ENCODE measurements at places on chromosomes 6 and 20.
A peak's percentile ranks its signal among the peaks of the same experiment; 100 is the strongest.

GRCh38 chr6:30556066-30556905 is at the start of gene GNL1:
Gene GNL1 (minus strand): TSS chr6:30556489. CDS start chr6:30556203, 286 bp downstream.
- DNase-seq, result peak; percentile 99

DNA sequence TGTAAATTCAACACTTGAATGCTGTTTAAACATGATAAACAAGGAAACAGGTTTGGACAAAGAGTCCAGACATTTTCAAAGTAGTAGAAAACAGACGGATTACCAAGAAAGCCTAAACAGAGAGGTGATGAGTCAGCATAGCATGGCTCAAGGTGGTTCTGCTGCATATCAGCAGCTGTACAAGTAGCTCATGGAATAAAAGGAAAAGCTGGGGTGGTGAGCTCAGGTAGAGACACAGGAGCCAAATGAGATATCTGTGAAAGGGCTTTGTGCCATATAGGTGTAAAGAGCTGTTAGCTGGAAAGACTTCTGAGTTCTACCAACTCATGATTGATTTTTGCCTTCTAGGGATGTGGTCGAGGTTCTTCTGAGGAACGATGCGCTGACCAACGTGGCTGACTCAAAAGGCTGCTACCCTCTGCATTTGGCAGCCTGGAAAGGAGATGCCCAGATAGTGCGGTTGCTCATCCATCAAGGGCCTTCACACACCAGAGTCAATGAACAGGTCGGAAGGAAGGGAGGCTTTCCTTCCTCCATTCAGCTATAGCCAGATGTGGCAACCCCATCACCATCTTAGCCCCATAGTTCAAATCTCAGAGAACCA is 80.7 kb downstream of the ANKS1A start:
- no peak for DNase-seq

- DNase-seq, result no peak
These were observed 25.1 kb upstream of the AVP start for GRCh38 chr20:3109350-3110302.

DNA sequence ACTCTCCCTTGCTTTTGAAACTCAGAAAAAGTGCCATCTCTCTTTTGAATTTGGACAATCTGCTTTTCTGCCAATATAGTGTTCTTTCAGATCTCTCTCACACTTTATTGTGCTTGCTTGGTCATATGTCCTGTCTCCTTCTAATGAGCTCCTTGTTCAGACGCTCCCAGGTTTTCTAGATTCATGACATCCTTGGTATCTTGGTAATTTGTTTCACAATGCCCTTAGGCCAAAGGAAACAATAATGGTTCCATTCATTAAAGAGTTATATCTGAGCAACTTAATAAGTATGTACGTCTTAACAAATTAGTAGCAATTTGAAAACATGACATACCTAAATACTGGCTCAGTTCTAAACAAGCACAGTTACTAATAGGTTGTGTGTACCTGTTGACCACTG is 293.4 kb upstream of the SPTLC3 start:
- no peak for DNase-seq

DNA sequence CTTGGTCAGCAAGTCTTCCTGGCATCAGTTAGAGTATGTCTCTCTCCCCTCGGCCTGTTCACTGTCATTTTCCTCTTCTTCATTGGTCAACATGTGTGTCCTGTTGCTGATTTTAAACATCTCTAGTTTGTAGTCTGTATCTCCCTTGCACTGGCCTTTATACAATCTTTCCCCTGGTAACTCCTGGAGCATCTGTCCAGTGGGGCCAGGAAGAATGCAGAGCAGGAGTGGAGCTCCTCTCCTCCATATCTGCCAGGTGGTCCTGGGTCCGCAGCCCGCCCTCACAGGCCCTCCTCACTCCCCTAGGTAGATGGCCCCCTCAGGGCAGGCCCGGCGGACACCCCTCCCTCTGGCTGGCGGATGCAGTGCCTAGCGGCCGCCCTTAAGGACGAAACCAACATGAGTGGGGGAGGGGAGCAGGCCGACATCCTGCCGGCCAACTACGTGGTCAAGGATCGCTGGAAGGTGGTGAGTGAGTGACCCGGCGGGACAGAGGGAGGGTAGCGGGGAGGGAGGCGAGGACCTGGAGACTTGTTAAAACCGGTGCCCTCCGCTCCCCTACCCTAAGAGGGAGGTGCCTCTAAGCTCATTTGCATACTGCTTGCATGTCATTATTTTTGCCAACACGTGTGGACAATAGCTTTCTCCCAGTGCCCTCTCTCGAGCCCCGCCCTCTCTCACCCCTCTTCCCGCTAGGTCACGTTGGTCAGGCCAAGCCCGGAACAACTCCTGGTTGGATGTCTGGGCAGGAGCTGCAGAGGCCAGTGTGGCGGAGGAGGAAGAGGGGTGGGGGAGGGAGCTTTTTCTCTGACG is 3.2 kb downstream of the TTBK1 start:
- no peak for DNase-seq

DNA sequence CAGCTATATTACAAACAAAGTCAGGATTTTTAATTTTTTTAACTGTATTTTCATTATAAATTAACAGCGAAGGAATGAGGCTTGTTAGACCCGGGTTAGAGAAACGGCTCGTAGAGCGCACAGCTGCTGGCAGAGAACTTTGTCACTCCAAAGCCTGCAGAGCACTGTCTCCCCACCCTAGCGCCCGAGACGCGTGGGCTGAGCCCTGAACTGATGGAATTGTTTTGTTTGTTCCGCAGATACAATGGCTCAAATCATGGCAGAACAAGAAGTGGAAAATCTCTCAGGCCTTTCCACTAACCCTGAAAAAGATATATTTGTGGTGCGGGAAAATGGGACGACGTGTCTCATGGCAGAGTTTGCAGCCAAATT is 810 bp downstream of the LAMP5 start:
- DNase-seq, result no peak

DNA sequence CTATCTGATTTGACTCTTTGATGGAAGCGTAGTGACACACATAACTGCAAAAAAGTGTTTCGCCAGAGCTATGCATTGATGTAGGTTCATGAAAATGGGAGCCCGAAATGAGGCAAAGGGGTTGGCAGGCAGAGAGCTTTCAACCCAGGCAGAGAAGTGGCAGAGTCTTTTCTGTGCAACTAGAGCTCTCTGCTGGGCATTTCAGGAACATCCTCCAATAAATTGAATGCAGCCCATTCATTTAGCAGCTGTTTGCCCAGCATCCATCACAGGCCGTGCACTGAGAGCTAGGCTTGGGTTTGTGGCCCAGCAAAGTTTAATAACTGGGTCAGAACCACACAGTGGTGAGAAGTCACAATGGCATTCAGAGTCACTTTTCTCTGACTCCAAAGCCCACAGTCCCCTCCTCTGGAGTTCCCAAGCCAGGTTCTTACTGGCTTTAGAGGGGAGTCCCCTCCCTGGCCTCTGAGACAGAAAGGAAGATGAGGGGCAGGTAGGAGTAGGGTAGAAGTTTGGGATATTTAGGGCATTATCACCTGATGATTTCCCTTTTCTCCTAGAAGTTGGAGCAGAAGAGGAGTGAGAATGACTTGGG is 31.8 kb upstream of the ELMO2 start:
- DNase-seq, result no peak

DNA sequence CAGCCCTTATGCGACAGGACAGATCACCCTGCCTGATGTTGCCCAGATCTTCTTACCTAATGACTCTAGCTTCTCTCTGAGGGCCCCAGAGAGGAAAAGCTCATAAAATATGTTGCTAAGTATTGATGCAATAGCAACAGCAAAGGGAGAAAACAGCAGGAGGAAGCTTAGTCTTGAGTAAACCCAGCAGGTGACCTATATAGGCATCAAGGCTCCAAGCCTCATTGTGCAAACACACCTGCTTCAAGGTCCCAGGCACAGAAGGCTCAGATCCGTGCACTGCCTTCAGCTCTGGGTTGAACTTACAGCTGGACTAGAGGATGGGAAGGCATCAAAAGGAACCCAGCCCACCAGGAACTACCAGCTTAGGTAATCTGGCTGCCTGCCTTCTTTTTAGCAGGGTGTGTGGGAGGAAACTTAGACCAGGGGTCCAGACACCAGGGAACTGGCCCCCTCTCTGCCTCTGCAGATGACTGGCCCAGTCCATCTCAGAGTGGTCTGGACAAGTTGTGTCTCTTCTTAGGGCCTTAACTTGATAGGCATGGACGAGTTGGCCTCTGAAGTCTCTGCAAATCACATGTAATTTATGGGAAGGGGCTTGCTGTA is 34.4 kb downstream of the TGM3 start:
- no peak for DNase-seq

DNA sequence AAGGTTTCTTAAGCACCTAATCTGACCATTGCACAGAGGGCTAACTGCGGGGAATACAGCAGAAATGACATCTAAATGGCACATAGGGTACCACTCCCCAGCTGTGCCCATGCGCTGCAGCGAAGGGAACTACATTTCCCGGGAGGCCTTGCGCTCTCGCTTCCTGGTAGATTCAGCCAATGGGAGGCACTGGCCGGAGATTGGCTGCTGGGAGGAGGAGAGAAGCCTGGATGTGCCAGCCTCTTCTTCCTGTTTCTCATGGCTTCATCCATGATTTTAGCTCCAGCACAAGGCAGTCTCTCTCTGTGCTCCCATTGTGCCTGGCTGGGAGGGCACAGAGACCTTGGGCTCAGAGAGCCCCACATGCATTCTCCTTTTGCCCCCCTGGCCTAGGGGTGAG is 101.7 kb upstream of the FOXA2 start:
- no peak for DNase-seq

- DNase-seq, result no peak
These were observed 61.3 kb downstream of the DST start for GRCh38 chr6:56581296-56581925.

DNA sequence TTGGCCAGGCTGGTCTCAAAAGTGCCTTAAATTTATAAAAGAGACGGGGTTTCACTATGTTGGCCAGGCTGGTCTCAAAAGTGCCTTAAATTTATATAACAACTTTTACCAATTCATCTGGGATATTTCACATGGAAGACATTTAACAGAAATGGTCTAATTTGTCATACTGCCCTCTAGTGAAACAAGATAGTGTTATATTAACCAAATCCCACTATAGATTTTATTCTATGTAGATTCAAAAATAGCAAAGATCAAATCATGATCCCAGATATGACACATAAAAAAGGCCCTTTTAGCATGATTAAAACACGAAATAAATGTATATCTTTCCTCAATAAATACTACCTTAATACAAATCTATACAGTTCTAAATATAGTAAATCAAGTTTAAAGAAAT is 102.8 kb upstream of the TFAP2D start:
- no peak for DNase-seq

DNA sequence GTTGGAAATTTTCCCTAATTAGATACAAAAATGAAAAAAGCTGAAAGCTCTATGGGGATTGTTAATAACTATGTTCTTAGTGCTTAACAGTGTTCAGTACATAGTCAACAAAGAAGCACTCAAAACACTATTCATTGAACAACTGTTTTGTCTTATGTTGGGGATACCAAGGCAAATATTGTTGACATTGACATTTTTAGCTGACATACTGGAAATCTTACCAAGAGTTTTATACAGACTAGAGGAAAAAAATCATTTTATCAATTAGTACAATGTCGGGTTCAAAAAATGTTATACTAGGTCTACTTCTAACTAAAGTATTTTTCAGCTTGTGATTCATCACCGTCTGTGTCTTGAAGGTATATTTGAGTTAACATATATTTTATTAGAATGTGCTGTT is 40.2 kb downstream of the KLHL31 start:
- DNase-seq, result no peak

DNA sequence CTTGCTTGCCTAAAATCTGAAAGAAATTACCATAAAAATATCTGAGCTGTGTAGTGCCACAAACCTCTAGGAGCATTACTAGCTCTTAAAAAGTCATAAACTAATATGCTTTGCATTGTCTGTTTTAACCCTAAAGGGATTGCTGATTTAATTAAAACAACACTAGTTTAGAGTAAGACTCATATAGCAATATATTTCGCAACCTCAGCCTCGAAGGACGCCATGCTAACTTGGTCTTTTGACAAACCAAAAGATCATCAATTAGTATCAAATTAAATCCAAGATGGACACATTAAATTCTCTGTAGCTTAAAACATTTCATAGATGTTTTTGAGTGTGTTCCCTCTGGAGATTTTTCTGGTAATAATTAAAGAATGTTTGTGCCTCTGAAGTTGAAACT is 74.8 kb upstream of the KCNQ5 start:
- no peak for DNase-seq

- no peak for DNase-seq
These were observed 9.2 kb downstream of the NRN1 start for GRCh38 chr6:5997420-5997987.

GRCh38 chr6:5302995-5303622 is 41.8 kb downstream of the FARS2 start:
- peak; percentile 15 for DNase-seq

- DNase-seq, result no peak
These were observed 114.0 kb upstream of the HDGFL1 start for GRCh38 chr6:22455378-22455777.

DNA sequence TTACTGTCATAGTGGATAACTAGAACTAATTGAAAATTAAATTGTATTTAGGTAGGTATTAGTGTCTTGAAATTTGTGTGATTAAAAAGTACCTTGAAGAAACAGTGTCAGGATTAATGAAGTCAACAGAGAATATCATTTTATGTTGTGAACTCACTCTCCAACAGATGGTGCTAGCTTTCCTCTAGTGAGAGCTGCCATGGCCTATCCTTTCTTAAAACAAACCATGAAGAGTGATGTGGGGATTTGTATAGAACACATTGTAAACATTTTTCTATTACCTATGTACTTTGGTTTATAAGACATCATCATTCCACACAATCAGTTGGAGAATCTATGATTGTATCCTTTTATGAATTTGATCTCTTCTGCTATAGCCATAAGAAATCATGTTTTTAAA is 4.8 kb upstream of the SRSF12 start:
- no peak for DNase-seq

GRCh38 chr6:75368151-75368779 is 83.7 kb upstream of the TMEM30A start:
- no peak for DNase-seq

DNA sequence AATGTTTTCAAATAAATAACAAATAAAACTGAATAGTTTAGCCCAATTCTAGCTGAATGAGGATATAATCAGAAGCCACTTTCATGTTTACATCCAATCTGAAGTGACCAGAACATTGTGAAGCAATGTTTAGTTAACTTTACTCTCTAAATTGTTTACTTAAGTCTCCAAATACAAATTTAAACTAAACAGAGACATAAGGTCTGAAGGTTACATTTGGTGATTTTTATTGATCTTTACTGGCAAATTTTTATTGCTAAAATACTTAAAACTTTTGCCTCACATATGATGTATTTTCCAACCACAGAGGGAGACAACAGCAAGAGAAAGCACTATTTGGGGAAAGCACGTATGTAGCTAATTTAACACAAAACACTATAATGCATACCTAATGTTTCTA is 106.8 kb upstream of the THEMIS start:
- no peak for DNase-seq

DNA sequence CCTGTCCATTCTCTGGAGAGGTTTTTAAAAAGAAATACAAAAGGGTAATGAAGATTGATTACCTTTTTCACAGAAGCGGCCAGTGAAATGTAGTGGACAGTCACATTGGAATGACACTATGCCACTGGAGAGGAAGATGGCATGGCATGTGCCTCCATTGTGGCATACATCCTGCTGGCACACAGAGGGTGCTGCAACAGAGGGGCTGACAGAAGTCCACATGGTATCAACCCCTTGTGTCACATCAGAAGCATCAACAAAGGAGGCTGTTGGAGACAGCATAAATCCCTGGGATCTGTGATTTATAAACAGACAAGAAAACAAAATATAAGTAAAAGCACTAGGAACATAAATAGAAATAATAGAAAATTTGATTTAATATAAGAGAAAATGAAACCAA is 594.9 kb downstream of the PHF3 start:
- DNase-seq, result no peak
